ENCODE measurements at places on chromosomes 1 and 21. TPM values are rescaled to one million over a fixed set of nuclear protein-coding genes. Genes with fewer than 3 reads are reported as not detected.

Gene USH2A
- not detected for total RNA-seq

Gene FCER1G
- 1.2 TPM for total RNA-seq

Gene CD1D
- total RNA-seq: 0.72 TPM

Gene AURKAIP1
- 210 TPM for total RNA-seq

GRCh38 chr1:225885336-225885735 is 3.2 kb upstream of the TMEM63A start:
- no peak for DNase-seq

DNA sequence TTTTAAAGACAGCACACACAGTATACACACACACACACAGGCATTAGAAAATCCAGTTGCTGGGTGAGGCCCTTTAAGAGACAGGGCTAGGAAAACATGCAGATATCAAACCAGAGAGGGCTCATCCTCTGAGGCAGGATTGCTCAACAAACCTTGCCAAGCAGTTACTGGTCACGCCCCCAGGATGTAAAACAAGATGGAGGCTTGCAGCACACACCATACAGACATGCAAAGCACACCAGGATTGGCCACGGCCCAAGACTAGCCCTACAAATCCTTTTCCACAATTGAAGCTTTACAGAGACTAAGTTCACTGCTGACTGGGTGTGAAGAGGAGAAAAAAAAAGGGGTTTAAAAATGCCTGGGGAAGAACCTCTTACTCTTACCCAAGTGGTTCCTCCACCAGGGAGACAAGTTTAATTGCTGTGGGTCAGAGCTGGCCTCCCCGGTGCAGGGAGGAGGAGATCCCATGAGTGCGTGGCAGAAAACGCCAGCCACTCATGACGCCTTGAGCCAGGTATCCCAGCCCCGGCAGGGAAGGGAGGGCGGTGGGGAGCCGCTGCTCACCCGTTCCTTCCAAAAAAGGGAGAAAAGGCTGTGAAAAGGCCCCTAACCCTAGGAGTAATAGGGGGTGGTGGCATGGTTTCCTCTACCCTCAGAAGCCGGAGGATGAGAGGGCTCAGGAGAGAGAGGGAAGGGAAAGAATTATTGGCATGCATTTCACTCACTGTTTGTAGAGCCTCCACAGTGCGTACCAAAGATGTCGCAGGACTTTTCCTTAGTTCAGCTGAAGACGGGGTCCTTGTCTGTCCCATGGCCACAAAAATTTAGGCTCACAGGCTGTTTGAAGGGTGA is 594.6 kb upstream of the ZP4 start:
- no peak for DNase-seq

- no peak for DNase-seq
Observed at GRCh38 chr1:108780937-108781574, 34.6 kb downstream of the STXBP3 start.

GRCh38 chr1:236133802-236134201 is 8.5 kb upstream of the GPR137B start:
- no peak for DNase-seq

GRCh38 chr1:109316506-109316905 is 9.7 kb upstream of the MYBPHL start:
- no peak for DNase-seq

All from GM12878 (cell line).